ENCODE measurements at places on chromosomes 16 and 17.

- no peak for DNase-seq
Observed at GRCh38 chr17:29612404-29613280, 10.1 kb downstream of the CORO6 start.

DNA sequence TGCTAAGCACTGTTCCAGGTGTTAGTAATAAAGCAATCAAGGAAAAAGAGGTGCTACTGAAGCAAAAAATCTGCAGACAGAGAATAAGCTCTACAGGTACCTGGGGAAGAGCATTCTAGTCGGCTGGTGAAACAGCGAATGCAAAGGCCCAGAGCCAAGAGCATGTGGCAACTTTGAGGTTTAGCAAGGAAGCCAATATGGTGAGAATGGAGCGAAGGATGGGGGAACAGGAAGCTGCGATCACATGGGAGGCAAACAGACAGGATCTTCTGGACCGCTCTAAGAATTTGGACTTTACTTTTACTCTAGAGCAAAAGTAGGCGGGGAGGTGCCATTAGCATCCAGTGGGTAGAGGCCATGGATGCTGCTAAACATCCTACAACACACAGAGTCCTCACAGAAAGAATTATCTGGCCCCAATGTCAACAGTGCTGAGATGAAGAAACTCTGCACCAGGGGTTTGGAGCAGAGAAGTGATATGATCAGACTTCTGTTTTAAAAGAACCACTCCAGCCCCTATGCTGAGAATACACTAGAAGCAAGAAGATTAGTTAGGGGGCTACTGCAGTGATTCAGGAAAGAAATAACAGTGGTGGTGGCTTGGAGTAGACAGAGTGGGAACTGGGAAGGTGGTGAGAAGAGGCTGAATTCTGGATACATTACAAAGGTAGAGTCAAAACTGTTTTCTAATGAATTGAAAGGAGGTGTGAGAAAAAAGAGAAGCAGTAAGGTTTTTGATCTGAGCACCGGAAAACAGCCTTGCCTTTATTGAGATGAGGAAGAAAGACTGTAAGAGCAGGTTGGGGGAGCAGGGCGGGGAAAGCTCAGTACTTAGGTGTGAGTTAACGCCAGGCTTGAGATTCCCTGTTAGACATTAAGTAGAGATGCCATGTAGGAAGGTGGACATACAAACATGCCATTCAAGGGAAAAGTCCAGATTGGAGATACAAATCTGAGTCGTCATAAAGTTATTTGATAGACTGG, 11.0 kb downstream of the EFTUD2 start:
- DNase-seq, result peak; percentile 63

DNA sequence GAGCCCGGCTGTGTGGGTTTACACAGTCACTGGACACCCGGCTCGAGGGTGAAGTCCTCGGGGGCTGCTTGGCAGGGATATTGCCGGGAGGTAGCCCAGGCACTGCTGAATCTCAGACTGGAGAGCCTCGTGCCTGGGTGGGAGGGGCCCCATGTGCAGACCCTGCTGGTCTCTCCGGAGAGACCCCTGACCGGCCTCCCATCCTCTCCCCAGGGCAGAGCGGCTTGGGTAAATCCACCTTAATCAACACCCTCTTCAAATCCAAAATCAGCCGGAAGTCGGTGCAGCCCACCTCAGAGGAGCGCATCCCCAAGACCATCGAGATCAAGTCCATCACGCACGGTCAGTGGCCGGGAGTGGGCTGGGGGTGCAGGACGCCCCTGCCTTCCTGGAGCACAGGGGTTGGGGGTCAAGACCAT, 346.5 kb downstream of the SEC14L1 start:
- no peak for DNase-seq

DNA sequence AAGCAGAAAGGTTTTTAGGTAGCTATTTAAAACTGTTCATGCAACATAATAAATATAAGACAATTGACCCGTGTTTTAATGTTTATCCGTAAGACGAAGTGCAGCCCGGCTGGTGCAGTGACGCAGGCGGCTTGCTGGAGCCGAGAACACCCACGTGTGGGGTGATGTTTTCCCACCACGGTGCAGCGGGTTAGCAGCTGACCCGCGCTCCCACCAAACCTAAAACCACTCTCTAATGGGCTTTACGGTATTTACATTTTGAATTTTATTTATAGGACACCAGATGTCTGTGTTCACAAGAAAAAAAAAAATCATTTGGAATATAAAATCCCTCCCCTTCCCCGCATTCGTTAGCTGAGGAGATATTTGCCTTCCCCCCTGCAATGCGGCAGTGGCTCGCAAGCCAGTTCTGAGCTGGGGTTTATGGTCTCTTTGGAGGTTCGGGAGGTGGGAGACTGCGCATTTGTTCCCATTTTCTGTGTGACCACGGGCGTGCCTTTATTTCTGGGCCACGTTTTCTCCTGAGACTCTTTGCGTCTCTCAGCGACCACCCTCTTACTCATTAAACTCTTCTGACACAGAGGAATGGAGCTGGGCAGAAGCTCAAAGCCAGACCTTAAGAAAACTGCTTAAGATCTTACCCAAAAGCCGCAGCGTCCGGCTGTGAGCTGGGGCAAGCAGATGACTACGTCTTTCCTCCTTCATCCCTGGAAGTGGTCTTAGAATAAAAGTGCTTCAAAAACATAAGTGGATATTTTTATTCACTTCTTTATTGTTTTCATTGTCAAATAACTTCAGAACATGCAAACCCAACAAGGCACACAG, 301.1 kb downstream of the IRF8 start:
- no peak for DNase-seq

GRCh38 chr17:78940708-78941107, 15.5 kb upstream of the TIMP2 start:
- DNase-seq, result no peak

DNA sequence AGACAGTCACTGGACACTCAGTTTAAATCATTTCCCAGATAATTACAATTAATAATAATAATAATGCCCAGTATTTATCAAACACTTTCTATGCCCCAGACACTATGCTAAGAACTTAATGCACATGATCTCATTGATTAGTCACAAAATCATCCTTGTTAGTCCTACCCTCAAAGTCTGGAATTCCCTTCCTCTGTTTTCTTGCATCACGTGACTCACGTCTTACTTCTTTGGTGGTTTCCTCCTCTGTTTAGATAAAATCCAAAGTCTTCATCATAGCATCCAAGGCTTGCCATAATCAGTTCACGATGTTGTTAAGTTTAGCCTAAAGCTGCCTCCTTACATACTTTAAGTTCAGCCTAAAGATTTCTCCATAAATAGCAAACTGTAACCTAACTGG, 471.9 kb downstream of the PMP22 start:
- DNase-seq, result no peak

- no peak for DNase-seq
Observed at GRCh38 chr17:73386561-73386960, 74.8 kb upstream of the CDC42EP4 start.

All from hematopoietic multipotent progenitor cell treated with erythropoietin and hydrocortisone succinate and interleukin-3 and kit ligand, for 6 days (in vitro differentiated cells).